Astrocyte of the hippocampus (primary cell): ENCODE measurements at places on chromosomes 7 and 10.

- no peak for DNase-seq
These were observed 98.9 kb downstream of the SVIL start for GRCh38 chr10:29535778-29536453.

DNA sequence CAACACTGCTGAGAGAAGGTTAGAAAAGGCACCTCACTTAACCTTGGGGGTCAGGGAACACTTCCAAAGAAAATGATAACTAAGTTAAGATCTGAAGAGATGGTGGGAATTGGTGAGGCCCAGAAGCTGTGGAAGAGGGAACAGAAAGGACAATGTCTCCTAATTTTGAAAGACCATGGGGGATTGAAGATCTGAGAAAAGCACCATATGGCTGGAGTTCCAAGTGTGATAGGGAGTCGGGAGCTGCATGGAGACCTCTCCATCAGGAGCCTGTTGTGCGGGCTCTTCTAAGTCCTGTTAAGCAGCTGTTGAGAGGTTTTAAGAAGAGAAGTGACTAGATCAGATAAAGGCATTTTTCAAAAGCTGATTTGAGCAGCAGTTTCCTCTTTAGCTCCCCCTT lies 254.3 kb downstream of the CDK14 start:
- DNase-seq: no peak

- DNase-seq: peak; percentile 62
These were observed 10.9 kb upstream of the INPP5A start for GRCh38 chr10:132526676-132527075.

- DNase-seq: peak; percentile 31
These were observed 354.4 kb downstream of the CRPPA start for GRCh38 chr7:16066805-16067459.

DNA sequence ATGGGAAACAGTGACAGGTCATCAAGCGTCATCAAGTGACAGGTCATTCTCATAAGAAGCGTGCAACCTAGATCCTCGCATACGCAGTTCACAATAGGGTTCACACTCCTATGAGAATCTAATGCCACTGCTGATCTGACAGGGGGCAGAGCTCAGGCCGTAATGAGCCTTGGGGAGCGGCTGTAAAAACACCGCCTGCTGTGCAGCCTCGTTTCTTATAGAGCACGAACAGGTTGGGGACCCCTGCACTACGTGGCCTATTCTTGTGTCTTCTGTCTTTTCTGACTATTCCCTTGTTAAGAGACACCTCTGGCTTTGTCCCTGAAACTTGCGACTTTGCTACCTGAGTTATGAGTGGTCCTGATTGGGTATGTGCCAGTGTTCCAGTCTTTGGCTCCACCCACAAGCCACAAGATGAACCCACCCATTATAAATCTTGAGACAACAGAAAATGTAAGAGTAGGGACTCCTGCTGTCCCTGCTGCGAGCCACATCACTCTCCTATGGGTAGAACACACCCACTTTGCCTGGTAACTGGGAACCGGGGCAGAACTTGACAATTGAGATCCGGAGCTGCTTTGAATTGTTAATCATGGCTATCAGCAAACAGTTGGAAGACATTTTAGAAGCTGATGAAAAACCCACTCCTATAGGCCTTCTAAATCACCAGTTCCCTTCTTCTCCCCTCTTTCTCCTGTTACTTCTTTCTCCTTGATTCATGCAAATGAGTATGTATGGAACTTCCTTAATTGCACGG lies 55.8 kb upstream of the EXOC4 start:
- DNase-seq: no peak

DNA sequence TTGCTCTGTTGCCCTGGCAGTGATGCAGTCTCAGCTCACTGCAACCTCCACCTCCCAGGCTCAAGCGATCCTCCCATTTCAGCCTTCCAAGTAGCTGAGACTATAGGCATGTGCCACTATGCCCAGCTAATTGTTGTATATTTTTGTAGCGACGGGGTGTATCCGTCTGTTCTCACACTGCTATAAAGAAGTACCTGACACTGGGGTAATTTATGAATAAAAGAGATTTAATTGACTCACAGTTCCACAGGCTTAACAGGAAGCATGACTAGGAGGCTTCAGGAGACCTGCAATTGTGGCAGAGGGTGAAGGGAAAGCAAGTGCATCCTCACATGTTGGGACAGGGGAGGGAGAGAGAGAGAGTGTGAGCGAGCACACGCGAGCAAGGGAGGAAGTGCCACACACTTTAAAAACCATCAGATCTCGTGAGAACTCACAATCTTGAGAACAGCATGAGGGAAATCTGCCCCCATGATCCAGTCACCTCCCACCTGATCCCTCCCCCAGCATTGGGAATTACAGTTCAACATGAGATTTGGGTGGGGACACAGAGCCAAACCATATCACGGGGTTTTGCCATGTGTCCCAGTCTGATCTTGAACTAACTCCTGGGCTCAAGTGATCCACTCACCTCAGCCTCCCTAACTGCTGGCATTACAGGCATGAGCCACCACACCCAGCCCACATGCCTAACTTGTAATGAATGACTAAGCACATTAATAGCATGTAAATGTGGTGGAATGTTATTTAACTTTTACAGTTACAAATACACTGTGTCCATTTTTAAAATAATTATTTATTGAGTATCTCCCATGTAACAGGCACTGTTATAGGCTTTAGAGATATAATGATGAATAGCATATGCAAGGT lies 65.5 kb downstream of the RALA start:
- peak; percentile 35 for DNase-seq

DNA sequence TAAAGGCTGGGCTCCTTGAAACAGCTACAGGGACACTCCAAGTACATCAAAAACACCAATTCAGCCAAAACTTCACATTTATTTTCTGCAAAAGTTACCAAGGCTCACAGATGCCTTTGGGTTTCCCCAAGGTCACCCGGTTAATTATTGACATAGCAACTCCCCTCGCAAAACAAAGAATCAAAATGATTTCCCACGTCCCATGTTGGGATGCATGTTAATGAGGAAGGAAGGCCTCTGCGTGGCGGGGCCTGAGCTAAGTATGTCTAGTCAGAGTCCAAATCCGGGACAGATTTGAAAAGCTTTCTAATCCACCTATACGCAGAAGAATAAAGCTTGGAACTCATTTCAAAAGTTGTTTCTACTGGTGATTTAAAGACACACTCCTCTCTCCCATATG lies 535 bp upstream of the TMEM72 start:
- no peak for DNase-seq

GRCh38 chr7:38585572-38586354 lies 45.4 kb downstream of the AMPH start:
- DNase-seq: peak; percentile 72

GRCh38 chr10:129912986-129913695 lies 50.9 kb downstream of the EBF3 start:
- DNase-seq: no peak

GRCh38 chr7:29194594-29195427 lies at the start of gene CHN2:
Gene CHN2, plus strand, starts transcription at chr7:29194775.
- peak; percentile 66 for DNase-seq

- no peak for DNase-seq
These were observed 328.7 kb downstream of the CXCL12 start for GRCh38 chr10:44056206-44056605.
